Cardiac fibroblast (primary cell): ENCODE measurements at places on chromosomes 6 and 20.

DNA sequence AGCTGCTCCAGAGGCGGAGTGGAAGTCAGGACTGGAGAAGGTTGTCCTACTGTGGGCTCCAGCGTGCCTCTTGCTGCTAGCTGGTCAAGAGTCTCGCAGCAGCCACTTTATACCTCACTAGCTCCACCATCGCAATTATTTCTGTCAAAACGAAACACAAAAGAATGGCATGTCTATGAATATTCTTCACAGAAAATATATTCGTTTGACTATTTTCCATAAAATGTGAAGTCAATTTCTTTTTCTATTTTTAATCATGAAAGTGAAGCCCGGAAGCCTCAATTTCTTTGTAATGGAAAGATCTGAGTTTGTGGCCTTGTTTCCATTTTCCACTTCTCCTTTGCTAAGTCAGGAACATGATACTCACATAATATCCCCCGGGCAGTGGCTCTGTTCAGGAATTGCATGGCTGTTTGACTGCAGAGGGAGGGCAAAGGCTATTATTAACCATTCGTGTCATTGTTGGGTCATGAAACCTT, 51.7 kb downstream of the DTD1 start:
- no peak for DNase-seq

GRCh38 chr6:108165714-108166663, at the start of gene NR2E1:
NR2E1 (plus strand) TSS chr6:108166022; CDS start chr6:108166766, 744 bp downstream.
- DNase-seq, result no peak

DNA sequence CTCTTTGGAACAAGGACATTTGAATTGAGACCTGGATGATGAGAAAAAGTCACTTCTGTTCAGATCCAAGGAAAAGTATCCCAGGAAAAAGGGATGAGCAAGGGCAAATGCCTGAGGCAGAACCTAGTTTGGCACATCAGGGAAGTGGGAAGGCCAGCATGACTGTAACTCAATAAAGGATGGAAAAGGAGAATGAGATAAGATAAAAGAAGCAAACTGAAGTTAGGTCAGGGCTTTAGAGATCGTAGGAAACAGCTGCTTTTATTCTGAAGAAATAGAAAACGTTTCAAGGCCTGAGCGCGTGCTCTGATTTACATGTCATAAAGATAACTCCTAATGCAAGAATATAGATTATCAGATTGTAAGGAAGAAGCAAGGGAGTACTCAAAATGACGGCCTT, 450.0 kb downstream of the FRK start:
- DNase-seq, result no peak

GRCh38 chr6:51495610-51496396, 591.6 kb downstream of the PKHD1 start:
- DNase-seq, result no peak
